Activated CD8-positive, alpha-beta T cell treated with anti-CD3 and anti-CD28 coated beads for 36 hours (primary cell): ENCODE measurements at places on chromosomes 4 and X.

DNA sequence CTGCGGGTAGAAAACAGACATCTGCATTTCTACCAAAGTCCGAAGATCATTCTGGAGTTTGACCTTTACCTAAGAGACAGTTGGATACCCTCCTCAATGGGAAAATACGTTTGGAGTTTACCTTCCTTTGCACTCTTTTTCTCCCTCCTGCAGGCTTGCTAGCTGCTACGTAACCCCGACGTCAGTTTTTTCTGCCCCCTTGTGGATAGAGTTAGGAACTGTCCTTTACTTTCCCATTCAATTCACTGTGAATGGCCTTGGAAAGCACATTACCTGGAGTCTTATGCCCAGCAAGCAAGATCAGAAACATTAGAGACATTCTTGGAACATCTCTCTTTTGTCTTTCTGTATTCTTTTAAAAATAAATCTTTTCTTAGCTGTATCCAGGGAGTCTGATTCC lies 250.7 kb downstream of the NAP1L3 start:
- no peak for DNase-seq

- DNase-seq: no peak
Measured at GRCh38 chr4:149266301-149266700, 549.3 kb downstream of the IQCM start.

GRCh38 chr4:153010146-153010545 lies 74.0 kb downstream of the FHDC1 start:
- DNase-seq: no peak

DNA sequence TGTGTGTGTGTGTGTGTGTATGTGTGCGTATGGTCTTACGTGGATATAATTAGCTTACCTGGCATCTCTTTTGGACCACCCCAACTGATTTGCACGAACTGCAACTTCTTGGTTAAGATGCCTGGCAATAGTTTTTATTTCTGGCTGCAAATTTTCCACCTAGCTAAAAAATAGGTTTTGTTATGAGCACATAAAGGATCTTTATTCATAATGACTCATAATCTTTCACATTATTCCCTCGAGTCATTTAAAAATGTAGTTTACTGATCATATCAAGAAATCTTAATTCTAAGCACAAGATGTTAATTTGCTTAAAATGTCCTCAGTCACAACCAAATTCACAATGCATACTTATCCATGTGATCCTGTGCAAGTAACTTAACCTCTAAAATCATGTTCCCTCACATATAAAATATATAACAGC lies 1.5 kb downstream of the COX18 start:
- DNase-seq: peak; percentile 52

- peak; percentile 41 for DNase-seq
Measured at GRCh38 chr4:38411092-38411491, 252.9 kb upstream of the KLF3 start.

DNA sequence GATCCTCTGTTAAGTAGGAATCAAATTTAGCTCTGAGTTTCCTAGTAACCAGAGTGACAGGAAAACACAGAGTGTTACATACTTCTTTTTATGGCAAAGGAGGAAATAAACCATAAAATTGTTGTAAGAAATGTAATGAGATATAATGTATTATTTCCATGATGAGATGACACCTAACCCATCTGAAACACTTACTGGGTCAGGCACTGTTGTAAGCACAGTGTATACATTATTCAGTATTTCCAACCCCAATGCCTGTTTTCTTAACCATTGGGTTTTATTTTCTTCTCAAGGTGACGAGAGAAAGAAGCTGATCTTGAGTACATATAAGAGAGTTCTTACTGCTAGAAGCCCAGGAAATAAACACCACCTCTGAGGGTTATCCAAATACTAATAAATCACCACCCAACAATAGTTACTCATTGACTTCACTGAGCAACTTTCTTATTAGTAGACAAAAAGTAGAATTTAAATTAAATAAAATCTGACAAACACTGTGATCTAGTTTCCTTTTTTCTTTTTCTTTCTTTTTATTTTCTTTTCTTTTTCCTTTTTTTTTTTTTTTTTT lies 4.2 kb upstream of the ENAM start:
- no peak for DNase-seq

- no peak for DNase-seq
Measured at GRCh38 chr4:48799157-48799556, 19.1 kb upstream of the FRYL start.

DNA sequence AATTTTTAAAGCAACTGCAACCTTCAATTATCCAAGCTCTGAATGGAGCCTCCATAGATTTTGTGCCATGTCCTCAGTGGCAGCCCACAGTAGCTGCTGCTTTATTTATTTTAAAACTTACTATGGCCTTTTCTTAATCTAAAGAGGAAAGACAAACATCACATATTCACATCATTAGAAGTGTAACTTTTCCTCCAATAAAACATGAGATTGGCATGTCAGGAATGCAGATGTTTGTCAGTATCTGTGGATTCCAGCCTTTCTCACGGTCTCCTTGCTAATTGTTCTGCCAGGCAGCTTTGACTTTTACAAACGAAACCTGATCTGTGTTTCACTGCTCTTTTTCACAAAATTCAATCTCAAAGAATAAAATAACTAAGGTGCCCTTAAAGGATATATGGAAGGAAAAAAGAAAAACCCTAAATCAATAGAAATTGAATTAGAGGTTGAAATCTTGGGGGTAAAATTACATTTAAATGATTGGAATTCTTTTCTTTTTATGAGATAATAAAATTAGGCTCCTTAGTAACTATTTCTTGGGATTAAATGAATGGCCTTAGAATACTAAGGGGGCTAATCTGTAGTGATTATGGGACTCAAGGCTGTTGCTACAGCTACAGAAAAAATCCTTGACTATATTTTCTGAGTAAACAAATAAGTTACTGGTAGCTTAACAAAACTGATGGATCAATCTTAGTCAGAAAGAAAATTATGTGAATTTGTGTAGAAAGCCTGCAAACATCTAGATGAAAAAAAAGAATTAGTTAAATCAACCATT lies 151.3 kb downstream of the RTL9 start:
- no peak for DNase-seq

DNA sequence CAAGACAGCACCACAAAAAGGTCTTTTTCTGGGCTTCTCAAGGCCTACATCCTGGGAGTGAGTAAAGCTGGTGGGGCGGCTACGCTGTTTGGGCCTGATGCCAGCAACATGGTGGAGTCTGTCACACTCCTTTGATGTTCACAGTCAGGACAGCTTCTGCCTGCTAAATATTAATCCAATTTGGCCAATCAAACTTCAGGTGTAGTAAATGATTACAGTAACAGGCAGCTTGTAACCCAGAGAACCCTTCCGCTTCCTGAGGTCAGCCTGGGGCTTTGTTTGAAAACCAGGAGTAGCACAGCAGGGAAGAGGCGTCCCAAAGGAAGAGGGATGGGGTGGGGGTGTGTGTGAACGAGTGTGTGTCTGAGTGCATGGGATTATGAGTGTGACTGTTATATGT lies 220.4 kb downstream of the MAML3 start:
- no peak for DNase-seq

DNA sequence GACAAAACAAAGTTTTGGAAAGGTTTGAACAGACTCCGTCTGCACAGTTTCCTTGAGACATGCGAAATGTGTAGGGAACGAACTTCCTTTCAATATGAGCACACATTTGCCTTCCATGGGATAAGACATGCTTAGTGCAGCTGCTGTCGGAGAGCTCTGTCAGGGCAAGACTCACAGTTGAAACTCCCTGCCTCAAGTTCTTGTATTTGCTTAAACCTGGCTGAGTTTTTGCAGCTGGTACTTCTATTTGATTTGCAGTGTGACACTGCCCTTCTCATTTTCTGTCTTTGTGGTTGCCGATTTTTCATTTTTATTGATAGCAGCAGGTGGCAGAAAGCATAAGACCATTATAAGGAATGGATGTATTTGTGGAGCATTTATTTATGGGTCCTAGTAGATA lies 18.2 kb upstream of the RHOH start:
- no peak for DNase-seq

DNA sequence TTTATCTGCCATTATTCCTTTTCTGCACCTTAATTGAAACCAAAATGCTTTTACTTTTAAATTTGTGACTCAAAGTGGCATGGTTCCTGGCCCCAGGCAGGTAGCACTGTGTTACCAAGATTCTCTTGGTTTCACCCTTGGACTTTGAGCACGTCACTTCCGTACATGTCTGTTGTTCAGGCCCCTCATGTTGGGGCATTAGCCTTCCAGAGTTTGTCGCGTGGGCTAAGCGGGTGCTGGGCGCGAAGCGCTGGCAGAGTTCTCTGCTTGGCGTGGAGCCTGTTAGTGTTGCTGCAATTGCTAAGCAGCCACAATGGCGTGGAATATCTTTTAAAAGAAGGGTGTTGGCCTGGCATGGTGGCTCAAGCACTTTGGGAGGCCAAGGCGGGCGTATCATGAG lies 14.0 kb upstream of the TADA2B start:
- DNase-seq: no peak

DNA sequence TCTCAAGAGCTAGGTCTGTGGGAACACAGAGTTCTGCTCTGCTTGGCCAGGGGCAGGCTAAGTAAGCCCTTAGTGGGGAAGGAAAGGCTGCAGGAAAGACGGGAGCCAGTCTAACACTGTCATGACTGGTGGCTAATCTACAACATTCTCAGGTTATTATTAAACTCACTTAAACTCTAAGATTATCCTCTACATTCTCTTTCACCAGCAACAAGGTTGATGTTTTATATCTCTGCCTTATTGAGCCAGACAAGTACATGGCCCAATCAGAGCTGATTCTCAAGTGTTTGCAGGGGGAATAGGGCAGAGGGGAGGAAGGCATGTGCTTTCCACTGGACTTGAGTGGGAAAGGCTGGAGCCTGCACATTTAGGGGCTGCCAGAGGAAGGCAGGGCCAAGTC lies 50.9 kb upstream of the FAM241A start:
- no peak for DNase-seq

DNA sequence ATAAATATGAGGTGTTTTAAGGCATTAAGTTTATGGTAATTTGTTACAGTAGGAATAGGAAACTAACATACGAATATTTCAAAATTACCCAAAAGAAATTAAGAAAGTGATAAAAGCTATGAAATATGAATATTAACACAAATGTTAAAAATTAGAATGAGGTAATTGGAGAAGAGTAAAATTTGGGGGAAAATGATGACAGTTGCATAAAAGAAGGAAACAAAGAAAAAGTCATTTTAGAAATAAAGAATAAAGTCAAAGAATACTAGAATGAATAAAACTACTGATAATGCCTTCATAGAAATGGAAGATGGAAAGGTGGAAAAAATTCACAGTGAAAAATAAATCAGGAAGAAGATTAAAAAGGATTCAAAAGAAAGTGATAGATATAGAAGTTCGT lies 522.9 kb upstream of the NR3C2 start:
- no peak for DNase-seq

DNA sequence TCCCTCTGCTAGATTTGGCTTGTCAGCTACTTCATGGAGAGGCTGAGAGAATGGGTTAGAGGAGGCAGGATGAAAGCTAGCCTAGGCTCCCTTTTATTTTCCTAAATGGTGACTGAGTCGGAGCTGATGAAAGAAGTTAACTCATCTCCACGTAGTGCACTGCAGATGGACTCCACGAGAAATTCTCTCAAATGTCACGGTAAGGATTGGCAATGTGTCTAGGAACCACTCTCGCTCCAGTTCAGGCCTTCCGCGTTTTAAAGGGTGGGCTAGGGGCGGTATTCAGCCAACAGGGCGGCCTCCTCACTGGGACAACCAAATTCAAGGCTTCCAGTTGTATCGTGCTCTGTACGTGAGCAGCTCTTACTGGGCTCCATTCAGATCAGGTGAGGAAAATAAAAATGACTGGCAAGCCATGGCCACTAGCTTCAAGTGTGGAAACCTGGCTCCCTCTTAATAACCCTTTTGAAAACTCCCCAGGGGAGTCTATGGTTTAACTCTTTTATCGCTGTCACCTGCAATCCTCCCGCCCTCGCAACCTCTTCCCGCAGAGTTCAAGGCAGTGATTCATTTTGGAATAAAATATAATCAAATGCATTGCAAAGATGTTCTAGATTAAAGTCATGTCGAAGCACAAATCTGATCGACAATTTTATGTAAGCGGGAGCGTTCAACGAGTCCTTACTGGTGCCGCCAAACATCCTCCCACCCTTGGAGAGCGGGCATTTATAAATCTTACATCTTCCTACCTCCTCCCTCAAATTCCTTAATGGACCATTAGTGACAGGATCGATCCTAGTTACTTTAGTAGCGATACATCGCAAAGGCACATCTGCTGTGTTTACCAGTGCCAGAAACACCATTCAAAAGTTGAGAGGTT lies 1.2 kb downstream of the SPOCK3 start:
- no peak for DNase-seq

DNA sequence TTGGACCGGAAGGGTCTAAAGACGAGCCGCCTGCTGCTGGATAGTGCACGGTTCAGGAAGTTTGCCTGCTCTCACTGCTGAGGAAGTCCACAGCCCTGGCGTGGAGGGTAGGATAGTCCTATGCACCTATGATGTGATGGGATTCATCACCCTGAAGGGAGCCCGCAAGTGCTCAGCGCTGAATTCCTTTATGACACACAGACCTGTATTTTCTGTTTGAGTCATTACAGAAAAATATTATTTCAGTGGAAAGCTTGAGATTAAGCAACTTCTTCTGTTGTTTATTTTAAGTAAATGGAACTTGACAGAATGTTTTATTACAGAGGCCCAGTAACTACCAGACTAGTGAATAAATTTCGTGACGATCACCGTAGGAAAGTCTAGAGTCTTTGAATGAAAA lies 123.2 kb downstream of the TRIML1 start:
- no peak for DNase-seq

DNA sequence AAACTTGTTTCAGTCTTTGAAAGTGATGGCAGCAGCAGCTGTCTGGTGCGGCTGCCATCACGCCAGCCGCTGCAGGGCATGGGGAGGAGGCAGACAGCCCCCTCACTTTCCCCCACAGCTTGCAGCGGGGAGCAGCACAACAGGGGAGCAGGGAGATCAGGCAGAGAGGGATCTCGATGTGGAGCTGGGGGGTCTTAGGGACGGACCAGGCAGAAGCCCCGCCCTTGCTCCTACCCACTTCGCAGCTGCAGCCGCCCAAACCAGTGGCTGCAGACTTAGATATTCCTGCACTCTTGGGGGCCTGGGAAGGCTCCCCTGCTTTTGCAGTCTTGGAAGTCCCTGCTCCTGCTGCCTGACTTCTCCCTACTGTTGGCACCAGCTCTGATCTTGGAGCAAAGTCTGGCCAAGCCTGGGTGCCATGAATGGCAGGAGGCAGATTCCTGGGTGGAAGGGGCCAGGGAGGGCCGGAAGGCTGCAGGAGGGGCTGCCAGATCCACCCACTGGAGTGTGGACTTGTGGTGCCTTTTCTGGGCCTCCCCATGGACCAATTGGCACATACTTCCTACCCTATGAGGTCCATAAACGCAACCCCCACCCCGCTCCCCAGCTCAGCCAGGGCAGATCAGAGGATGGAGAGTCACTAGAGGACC lies 14.0 kb upstream of the MFAP3L start:
- DNase-seq: no peak

DNA sequence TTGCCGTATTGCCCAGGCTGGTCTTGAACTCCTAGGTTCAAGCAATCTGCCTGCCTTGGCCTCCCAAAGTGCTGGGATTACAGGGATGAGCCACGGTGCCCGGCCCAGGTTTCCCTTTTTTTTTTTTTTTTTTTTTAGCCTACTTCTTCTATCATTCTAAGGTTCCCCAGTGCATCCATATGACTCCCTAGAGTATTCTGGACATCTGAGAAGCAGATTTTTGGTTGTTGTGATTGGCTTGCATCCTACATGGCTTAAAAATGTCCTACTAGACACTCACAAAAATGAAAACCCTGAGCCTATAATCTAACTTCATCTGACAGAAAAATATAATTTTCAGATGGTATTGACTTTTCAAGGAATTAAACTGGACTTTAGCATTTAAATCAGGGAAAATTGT lies 41.7 kb downstream of the SMIM14 start:
- no peak for DNase-seq

- no peak for DNase-seq
Measured at GRCh38 chrX:19912-20571, 261.1 kb upstream of the PLCXD1 start.

GRCh38 chr4:10019521-10020051 lies 1.7 kb downstream of the SLC2A9 start:
- DNase-seq: no peak
